ENCODE measurements at places on chromosomes 2 and 18.

- DNase-seq = no peak
These were observed 19.4 kb upstream of the CCNT2 start for GRCh38 chr2:134899204-134899603.

- peak; percentile 23 for DNase-seq
These were observed 1043.3 kb upstream of the PIK3C3 start for GRCh38 chr18:40911582-40912254.

DNA sequence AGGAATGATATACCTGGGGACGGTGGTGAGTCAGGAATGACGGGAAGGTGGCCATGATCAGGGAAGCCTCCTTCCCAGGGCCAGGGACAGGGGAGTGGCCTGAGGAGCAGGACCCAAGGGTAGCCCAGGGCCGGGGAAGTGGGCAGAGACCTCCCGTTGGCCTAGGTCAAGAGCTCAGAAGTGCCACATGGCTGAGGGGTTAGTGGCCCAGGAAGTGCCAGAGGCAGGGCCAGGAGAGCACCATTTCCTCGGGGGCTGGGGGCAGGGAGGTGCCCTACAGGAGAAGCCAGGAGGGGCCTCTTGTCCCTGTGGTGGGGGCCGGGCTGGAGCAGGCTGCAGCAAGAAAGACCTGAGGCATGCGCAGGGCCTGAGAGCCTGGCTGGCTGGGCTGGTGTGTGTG lies 152.3 kb upstream of the ZSWIM2 start:
- DNase-seq = no peak

DNA sequence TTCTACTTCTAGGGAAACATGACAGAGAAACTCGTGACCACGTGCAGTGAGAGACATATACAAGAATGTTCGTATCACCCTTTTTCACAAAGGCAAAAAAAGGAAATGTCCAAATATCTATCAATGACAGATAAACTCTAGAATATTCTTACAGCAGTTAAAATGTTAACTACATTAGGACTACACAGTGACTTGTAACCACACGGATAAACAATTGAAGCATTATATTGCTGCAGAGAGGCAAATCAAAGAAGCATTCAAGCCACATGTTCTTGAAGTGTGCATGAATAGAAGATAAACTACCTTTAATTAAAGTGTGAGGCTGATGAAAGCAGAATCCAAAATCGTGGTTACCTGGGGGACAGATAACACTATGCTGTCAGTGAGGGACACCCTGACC lies 935.3 kb upstream of the KLHL29 start:
- no peak for DNase-seq

GRCh38 chr2:219073413-219074129 lies 12.8 kb upstream of the IHH start:
- DNase-seq = peak; percentile 55

GRCh38 chr2:195563857-195564512 lies 93.0 kb upstream of the SLC39A10 start:
- DNase-seq = no peak

DNA sequence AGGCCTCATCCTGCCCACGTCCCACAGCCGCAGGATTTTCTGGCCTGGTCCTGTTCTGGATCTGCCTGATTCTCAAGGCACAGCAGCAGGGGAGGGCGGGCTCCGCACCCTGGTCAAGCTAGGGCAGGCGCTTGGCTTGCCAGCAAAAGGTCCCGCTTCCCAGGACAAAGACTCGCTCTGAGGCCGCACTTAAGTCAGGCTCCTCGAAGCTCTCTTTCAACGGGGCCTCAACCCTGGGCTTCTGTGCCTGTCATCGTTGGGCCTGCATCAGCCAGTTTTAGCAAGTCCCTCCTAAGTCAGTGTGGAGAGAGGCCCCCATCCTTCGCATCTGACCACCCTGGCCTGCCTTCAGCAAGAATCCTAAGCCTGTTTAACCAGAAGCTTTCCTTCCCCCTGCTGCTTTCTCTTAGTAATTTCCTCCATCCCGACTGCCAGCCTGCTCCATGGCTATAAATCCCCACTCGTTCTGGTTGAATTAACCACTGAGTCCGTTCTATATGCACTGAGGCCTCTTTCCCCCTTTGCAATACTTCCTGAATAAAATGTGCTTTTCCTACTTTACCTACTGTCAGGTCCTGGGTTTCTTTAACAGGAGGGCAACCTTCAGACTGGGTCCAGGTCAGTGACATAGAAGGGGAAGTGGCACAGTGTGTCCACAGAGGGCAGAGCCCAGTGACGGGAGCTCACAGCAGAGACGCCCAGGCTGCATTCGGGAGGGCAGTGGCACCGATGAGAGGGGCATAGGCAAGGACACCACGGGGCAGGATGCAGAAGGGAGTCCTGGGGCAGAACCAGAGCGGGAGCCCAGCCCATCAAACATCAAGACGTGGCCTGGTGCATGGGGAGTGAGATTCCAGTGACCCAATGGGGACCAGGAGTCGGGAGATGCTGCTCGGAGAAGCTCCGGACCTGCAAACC lies 62.7 kb downstream of the SP110 start:
- no peak for DNase-seq

DNA sequence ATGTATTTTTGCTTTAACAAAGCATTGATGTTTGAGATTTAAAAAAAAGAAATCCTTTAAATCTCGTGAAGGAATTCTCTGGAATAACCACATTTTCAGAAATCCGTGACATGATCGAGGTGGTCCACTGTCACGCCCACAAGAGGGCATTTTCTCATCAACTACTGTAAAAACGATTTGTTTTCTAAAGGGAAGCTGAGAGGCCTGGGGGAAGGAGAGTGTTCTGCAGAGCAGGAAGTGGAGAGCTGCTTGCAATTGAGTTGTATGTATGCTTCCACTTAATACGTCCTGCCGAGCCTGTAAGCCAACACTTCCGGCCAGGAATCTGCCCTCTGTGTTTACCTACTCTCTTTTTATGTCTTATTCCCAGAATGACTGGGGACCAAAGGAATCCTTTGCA lies 19.4 kb downstream of the KLHL29 start:
- DNase-seq = peak; percentile 90

DNA sequence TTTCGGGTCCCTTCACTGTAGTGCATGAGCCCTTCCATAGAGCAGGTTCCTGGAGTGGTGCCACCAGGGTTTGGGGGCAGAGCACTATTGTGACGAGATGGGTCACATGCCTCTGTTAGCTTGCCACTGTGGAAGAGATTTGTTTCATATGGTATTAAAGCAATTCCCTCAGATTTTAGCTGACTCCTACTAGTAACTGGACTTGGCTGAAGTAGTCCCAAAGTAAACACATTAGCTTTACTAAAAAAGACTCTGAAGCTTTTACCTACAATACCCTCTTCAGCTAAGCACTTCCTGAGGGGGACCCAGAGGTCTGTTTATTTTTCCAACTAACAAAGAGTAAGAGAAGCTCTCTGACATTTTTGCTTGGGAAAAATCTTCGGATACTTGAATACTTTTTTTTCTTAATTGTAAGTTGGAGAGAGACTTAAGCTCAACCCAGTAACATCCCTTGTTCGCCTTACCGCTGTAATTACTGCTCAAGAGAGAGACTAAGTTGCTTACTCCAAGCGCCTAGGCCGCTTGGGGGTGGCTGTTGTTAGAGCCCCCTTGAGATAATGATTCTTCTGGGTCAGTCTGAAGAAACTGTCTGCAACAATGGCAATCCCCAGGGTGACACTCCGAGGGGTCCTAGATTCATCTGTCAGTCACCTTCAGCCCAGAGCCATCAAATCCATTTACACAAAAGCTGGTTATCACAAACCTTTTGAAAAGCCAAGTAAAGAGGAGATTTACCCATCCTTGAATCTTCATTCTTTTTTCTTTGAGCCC lies 177.4 kb downstream of the FIGN start:
- DNase-seq = no peak

- no peak for DNase-seq
These were observed 7.9 kb downstream of the PCBP1 start for GRCh38 chr2:70094978-70095719.
